Iris pigment epithelial cell (primary cell): ENCODE measurements at places on chromosomes 5 and 9.

GRCh38 chr5:177154003-177154643 lies 20.6 kb downstream of the NSD1 start:
- peak; percentile 22 for DNase-seq

GRCh38 chr9:22030101-22030598 lies 21.0 kb upstream of the CDKN2B start:
- peak; percentile 77 for DNase-seq

DNA sequence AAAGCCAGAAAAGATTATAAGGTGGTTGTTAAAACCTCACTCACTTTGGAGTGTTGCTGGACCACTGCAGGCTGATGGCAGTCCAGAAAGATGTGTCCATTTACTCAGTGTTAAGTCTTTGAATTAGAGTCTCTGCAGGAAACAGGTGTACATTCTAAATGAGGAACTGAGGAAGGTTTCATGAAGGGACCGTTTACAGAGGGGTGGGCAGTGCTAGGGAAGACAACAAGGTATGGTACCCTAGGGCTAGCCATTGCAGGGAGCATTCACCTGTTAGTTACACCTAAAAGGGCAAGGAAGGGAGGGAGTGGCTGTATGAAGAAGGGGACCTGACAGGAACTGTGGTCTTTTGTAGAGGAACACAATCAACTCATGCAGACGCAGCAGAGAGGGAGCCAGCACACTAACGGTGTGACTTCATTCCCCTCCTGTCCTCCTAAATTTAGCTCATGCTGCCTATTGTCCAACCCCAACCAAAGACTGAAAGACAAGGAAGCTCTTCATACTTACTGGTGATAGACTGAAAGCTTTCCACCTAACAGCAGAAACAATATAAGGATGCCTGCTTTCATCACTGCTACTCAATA lies 32.2 kb upstream of the PAX5 start:
- DNase-seq = no peak

DNA sequence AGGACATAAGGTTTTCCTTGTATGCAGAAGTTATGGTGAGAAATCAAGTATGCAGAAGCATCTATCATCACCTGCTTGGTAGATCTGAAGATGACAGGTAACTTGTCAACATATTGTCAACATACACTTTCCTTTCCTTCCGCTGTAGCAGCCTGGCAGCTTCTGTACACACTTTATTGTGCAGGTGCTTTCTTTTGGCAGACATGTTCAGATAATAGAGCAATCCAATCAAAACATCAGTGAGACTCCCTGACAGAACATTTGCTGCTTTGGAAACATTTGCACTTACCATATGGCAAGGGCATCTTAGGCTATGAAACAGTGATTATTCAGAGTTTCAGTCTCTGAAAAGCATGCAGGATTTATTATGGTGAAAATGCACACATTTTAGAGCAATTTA lies 161.1 kb upstream of the CDH12 start:
- DNase-seq = no peak

- peak; percentile 28 for DNase-seq
These were observed 726.1 kb upstream of the WWC1 start for GRCh38 chr5:167565189-167565954.

DNA sequence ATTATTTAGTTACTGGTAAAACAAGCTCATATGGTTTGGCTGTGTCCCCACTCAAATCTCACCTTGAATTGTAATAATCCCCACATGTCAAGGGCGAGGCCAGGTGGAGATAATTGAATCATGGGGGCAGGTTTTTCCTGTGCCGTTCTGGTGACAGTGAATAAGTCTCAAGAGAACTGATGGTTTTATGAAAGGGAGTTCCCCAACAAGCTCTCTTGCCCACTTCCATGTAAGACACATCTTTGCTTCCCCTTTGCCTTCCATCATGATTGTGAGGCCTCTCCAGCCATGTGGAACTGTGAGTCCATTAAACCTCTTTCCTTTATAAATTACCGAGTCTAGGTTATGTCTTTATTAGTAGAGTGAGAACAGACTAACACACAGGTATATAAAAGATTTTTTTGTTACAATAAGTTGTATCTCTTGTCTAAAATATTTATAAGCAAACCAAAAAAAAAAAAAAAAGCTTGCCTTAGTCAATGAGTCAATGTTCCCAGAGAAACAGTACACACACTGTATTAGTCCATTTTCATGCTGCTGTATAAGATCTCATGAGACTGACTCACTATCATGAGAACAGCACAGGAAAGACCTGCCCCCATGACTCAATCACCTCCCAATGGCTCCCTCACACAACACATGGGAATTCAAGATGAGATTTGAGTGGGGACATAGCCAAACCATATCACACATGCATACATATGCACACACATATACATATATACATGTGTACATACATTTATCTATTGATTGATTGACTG lies 138.3 kb downstream of the BASP1 start:
- DNase-seq = peak; percentile 95

- DNase-seq = peak; percentile 11
These were observed 61.0 kb upstream of the SPTLC1 start for GRCh38 chr9:92176068-92176799.

GRCh38 chr9:129319938-129320481 lies 141.9 kb upstream of the IER5L start:
- DNase-seq = no peak

- DNase-seq = no peak
These were observed 79.6 kb upstream of the CDKN2B start for GRCh38 chr9:22088717-22089061.

GRCh38 chr5:72141440-72142355 lies 34.4 kb downstream of the MAP1B start:
- DNase-seq = peak; percentile 95

GRCh38 chr5:16880547-16880946 lies 55.5 kb downstream of the MYO10 start:
- no peak for DNase-seq
